HS-5 (cell line): ENCODE measurements at places on chromosomes 5 and 9.

- DNase-seq = no peak
Observed at GRCh38 chr9:7579351-7579750, 220.2 kb downstream of the DMAC1 start.

- no peak for DNase-seq
Observed at GRCh38 chr5:93925321-93925720, 183.9 kb upstream of the POU5F2 start.

DNA sequence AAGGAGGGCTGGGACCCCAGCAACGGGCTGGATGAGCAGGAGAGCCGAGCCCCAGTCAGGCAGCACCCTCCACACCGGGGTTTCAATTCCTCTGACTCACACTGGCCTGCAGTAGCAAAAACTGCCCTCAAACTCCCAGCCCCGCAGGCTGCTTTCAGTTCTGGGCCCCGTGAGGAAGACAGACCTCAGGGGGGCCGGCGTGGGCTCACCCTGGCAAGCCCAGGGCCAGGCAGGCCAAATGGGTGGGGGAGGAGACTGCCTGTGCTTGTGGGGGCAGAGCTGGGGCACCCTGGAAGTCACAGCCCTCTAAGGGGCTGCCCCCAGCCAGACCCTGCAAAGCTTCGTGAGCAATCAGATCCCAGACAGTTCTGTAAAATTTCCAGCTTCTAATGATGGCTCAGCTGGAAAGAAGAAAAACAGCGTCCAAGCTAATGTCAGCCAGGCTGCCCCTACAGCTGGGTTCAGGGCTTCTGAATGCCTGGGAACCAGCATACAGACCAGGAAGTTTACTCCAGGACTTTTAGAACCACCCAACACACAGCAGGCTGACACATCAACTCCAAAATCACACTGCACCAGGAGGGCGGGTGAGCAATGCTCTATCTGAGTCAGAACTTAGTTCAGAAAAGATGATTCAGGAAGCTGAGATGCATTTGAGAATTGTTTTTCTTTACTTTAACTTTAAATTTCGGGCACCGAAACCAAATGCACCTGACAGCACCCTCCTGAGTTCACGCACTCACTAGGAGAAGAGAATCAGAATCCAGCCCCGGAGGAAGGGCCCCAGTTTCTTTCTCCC is 34.7 kb downstream of the LPCAT1 start:
- peak; percentile 60 for DNase-seq

DNA sequence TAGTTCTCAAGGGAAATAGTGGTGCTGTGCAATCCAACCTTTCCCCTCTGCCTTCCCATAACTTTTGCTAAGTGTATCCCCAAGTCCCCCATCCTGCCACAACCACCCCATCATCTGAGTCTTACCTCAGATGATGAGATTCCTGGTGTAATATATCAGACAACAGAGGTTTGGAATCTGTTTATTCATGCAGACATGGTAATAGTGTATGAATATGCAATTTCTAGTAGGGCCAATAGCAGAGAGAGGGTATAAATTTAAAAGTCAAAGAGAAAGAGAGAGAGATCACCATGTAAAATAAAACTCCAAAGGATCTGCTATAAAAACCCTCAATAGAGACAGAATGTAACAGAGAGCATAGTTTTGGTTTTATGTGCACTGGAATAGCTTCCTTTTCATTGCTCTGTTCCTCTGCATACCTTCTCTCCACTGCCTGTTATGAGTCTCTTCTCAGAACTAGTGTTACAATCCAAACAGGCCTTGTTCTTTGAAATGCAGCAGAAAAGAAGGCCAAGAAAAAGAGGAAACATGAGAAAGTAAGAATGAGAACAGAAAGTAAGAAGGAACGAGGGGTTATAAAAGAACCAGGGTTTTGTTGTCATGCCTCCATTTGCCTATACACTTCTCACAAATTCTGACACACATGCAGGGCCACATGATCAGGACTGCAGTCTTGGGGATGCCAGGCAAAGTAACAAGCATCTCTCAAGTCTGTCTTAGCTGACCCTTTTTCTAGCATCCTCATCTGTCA is 278.0 kb downstream of the CETN3 start:
- DNase-seq = no peak

DNA sequence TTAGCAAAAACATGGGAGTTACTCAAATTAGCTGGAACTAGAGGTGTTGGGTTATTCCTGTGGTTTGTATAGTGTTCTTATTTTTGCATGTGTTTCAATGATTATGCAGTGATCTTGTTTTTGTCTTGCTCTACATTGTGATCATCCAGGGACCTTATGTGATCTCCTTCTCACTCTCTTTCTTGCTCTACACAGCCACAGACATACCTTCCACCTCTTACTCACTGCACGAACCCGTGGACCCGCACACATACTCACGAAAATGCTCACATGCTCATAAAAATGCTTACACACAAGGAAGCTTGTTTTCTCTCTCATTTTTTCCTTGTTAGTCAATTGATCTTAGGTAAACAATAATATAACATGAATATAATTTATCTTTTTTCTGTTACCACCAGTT is 187.1 kb downstream of the KDM4C start:
- peak; percentile 67 for DNase-seq

- no peak for DNase-seq
Observed at GRCh38 chr5:73359395-73359794, 89.2 kb downstream of the FOXD1 start.

- no peak for DNase-seq
Observed at GRCh38 chr5:99543841-99544240, 615.0 kb upstream of the CHD1 start.

DNA sequence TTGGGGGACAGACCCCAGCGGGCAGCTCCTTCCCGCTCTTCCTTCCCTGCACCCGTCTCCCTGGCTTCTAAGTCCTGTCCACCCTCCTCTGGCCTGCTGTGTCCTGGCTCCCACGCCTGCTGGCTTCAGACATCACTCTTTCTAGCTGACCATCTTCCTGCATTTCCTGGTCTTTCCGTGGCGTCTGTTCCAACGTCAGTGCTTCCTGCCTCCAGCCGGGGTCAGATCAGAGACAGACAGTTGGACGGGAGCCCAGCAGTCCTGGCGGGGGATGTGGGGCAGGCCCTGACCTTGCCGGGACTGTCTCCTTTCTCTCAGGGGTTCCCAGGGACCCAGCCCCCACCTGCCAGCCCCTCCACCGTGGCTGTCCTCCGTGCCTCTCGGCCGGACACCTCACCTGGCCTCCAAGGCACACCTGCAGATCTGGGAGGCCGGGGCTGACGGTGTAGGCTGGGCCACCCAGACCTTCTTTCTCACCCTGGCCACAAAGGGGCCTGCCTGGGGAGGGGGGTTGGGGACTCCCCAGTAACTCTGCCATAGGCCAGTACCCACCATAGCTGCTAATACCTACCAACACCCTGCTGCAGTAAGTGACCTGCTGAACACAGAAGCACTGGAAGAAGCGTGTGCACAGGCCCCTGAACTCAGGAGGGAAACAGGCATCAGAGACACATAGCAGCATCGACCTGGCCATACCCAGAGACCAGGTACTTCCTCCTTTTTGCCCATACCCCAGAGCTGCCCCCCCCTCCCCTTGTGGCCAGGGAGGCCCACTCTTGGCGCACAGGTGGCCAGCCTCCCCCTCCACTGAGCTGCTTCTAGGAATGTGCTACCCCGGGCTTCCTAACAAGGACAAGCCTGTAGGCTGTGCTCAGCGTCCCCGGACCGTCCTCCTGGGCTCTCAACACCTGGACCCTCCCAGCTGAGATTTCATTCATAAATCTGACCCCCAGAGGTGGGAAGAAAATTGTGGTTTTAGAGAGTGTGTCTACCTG is 5.1 kb downstream of the NRARP start:
- DNase-seq = no peak

- DNase-seq = no peak
Observed at GRCh38 chr5:34790069-34790468, 48.9 kb upstream of the TTC23L start.

DNA sequence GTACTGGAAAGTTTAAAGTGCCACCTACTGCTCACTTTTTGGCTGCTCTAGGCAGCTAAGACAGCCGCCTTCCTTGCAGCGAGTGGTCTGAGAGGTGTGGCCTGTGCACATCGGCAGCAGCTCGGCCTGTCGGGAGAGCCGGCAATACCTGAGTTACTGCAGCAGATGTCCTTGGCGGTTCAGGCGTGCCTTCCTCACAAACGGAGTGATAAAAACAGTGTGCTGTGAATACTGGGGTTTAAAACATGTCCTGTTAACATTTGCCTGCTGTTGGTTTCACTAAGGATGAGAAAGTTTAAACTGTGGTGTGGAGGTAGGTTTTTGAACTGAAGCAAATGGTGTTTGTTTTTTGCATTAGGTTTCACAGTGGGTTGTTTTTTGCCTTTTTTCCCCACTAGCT is 12.9 kb downstream of the TRAF2 start:
- no peak for DNase-seq

DNA sequence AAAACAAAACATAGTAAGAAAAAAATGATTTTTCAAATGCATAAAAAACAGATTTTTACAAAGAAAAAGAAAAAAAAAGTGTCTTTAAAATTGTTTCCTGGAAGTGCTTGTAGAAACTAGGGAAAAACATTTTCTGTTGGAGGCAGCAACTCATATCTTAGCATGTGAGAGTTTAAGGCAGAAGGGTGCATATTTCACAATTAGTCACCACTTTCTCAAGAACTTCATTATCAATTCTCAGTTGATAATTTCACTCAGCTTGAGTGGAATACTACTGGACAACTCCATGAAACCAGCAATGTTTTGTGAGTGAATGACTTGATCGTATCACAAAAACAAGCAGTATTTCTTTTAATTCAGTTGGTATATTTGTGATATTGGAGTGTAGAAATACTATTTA is 508.3 kb upstream of the DAB2 start:
- no peak for DNase-seq

- DNase-seq = no peak
Observed at GRCh38 chr5:180090098-180090768, 18.7 kb upstream of the RNF130 start.

GRCh38 chr9:137689745-137690529 is 71.1 kb downstream of the EHMT1 start:
- no peak for DNase-seq

DNA sequence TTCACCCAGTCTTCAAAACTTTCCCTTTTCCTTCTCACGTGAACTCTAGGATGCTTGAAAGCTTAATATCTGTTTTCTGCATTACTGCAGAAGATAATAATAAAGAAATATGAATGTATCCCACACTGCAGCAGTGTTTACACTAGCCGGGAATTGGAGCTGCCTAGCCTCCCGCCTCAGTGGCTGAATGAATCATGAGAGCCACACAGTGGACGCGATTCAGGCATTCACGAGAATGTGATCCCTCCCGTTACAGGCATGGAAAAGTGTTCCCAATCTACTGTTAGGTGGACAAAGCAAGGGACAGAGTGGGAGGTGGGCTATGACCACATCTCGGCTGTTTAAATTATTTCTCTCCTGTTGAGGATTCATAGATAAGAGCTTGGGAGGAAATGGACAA is 69.4 kb upstream of the CTSL start:
- no peak for DNase-seq

DNA sequence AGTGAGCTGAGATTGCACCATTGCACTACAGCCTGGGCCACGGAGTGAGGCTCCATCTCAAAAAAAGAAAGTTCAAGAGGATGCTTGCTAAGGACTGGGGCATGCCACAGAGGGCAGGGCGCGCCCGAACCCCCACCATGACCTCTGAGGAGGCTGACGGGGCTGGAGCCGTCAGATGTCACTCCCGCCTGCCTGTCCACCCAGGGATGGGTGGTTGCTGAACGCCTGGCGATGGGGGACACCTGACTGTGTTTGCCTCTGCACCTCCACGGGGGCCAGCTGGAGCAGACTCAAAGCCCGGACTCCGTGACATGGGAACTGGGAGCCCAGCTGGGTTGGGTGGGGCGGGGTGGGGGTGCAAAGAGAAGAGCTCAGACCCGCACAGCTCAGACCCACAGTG is 31.9 kb downstream of the ADAMTSL2 start:
- DNase-seq = no peak

DNA sequence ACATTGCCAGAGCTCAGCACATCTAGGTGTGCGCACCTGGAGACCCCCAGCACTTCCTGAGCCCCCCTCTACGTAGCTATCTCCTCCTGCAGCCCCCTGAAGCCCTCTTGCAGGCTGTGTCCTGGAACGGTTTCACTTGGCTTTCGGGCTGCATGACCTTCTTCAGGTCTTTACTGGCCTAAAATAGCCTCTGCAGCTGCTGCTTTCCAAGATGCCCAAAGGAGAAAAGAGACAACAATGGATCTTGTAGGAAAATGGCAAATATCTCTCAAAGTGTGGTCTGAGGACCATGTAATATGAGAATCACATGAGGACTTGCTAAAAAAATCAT is 6.6 kb upstream of the ERMP1 start:
- DNase-seq = no peak

GRCh38 chr9:129864991-129865647 is 29.9 kb downstream of the USP20 start:
- no peak for DNase-seq

DNA sequence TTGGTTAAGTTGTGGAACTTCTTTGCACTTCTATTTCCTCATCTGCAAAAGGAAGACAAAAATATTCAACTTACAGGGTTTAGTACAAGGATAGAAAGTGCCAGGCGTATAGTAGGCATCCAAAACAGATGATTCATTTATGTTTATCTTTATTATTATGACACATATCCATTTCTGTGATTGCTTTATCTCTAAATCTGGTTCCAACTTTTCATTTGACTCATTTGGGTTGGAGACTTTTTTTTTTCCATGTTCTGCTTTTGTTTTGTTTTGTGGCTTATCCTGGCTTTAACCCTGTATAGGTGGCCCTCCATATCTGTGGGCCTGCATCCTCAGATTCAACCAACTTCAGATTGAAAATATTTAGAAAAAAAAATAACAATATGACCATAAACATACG is 186.7 kb upstream of the SLC24A2 start:
- DNase-seq = no peak
